ENCODE measurements at places on chromosomes 7 and 10.

DNA sequence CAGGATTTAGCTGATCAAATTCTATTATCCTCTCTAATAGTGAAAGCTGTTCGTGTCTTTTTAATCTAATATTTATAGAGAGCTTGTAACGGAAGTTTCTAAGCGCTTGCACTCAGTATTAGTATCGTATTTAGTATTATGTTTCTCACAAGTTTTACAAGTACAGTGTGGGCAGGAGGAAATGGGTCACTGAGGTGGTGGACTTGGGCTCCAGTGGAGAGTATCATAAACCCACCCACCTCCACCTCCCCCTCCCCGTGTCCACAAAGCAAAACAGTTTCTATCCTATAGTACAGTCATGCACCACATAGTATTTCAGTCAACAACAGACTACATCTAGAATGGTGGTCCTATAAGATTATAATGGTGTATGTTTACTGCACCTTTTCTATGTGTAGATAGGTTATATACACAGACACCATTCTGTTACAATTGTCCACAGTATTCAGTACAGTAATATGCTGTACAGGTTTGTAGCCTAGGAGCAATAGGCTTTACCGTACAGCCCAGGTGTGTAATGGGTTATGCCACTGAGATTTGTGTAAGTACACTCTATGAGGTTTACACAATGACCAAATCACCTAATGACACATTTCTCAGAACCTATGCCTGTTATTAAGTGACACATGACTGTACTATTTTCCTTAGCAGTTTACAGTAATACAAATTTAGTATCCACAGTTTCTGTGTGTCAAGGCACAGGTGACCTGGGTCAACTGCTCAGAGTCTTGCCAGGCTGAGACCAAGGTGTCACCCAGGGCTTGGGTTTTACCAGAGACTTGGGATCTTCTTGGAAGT, 1021.3 kb upstream of the C7orf33 start:
- DNase-seq: no peak

DNA sequence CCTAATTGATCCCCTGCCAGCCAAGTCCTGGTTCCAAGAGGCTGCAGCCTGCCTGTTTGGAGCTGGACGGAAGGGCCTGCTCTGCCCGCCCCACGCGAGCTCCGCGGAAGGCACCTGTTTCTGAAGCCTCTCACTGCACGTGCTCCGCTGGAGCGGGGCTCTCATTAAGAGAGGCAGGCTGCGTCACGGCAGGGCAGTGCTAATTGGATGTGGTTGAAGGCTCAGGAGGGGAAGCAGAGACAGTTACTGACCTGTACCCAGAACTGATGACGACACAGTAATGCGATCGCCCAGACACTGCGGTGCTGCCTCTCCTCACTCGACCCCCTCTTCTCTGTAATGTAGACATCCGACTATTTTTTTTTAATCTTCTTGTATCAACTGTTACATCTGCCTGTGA, 411.1 kb upstream of the MGMT start:
- DNase-seq: no peak

- DNase-seq: no peak
These were observed 830 bp upstream of the BMI1 start for GRCh38 chr10:22319980-22320558.

- DNase-seq: no peak
These were observed 27.3 kb upstream of the SKAP2 start for GRCh38 chr7:26891400-26892350.

GRCh38 chr10:74079028-74079935, 71.3 kb downstream of the AP3M1 start:
- DNase-seq: no peak

GRCh38 chr7:12032146-12032545, 178.9 kb upstream of the TMEM106B start:
- DNase-seq: no peak

GRCh38 chr10:129870961-129871621, 93.0 kb downstream of the EBF3 start:
- DNase-seq: no peak

DNA sequence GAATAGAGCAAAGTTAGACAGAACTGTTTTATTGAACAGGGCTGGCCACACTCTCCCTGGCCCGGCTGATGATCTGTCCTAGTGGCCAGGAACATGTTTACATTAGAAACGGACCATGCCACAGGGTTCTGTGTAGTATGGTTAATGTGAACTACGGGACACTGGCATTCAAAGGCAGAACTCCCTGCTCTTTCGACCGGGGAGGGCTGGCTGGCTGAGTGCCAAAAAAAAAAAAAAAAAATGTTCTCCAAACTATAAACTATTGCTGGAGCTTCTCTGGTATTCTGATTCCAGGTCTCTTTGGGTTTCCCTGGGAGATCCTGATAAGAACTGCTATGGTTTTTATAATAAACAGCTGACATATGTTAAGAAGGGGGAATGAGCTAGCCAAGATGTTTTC, 1262.6 kb upstream of the SORCS1 start:
- DNase-seq: no peak

GRCh38 chr7:32170838-32171237, 100.6 kb upstream of the PDE1C start:
- no peak for DNase-seq

GRCh38 chr10:26455567-26456315, 17.6 kb downstream of the APBB1IP start:
- no peak for DNase-seq

GRCh38 chr10:124174071-124174566, 80.7 kb upstream of the CHST15 start:
- DNase-seq: no peak

DNA sequence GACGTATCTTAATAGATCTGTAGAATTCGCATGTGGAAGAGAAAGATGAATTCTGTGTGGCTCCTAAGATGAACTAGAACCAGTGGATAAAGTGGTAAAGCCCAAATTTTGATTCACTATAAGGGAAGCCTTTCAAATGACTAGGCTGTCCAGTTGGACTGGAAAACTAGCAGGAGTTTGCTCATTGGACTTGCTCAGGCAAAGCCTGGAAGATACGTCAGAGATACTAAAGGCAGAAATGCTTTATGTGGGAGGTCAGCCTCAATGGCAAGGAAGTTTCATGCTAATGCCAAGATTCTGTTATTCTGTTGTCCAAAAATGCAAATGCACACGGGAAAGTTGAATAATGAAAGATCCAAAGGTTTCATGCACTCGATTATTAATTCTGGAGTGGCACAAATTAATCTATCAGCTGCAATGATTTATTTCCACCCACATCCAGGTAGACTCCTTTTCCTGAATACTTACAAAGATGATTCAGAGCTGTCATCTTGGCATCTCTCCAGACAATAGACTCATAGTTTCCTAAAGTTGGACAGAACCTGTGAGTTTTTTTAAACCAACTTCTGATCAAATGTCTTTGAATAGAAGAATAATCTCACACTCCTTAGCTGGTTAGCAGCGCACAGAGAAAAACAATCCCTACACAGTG, 20.5 kb upstream of the PPP1R3C start:
- no peak for DNase-seq

- peak; percentile 22 for DNase-seq
These were observed 197.4 kb downstream of the RNLS start for GRCh38 chr10:88385601-88386203.

DNA sequence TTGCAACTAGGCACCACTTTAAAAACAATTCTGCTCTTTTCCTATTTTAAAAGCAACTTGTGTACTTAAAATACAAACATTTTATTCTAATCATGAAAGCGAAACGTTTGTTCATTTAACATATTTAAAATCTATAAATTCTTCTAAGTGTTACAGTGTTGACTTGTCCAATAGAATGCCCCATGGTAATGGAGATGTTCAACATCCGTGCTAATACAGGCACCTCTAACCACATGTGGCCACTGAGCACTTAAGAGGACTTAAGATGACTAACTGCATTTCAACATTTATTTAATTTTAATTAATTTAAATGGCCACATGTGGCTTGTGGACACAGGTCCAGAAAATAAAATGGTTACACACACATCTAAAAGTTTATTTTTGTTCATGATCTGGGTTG, 115.1 kb downstream of the TPK1 start:
- DNase-seq: no peak

DNA sequence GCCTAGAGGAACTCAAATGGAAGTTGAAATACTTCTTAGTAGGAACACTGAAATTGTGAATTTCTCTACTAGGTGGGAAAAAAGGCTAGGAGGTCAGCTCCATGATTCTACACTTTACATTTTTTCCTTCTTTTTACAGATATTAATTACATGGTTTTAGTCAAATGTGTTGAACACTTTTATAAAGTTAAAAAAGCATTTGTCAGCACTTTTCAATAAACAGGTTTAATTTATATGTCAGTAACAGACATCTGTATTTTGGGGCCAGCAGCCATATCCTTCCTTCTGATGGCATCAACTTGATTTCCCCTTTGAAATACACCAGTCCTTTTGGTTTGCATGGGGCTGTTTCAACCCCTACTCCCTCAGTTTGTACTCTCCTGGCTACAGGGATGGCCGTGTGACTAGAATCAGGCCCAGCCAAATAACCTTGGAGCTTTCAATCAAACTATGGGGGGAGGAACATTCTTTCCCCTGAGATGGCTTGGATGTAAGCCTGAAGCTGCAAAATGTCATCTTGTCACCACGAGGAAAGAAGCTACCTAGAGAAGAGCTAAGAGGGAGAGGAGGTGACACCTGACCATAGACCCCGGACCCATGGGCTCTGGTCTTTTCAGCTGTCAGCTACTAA, 171.0 kb upstream of the NEBL start:
- DNase-seq: no peak

DNA sequence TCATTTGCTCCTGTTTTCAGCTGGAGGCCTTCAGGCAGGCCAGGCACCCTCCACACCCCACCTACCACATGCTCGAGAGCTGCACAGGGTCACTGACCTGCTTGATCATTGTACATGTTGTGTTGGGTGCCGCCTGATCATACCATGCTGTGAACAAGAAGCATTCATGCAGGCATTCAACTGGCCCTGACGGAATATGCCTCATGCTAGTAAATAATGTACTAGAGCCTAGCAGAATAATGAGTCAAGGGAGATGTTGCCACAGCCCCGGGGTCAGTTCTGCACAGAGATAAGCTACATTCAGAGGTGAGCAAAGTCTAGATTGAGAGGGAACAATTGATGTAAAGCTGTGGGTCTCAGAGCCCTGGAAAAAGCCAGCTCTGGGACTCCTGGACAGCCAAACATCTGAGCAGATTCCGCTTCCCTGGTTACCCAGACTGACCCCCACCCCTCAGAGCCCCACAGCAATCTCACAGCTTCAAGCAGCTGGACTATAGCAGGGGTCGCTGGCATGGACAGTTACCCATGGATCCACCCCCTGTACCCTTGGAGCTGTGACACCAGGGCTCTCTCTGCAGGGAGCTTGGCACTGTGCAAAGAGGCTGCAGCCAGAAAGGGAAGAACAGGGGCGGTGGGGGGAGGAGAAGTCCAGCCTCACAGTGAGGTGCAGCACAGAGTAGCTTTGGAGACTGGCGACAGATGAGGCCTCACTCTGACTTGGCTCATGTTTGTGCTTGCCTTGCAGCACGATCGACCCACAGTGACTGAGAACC, 86.6 kb downstream of the FRMPD2 start:
- DNase-seq: no peak

DNA sequence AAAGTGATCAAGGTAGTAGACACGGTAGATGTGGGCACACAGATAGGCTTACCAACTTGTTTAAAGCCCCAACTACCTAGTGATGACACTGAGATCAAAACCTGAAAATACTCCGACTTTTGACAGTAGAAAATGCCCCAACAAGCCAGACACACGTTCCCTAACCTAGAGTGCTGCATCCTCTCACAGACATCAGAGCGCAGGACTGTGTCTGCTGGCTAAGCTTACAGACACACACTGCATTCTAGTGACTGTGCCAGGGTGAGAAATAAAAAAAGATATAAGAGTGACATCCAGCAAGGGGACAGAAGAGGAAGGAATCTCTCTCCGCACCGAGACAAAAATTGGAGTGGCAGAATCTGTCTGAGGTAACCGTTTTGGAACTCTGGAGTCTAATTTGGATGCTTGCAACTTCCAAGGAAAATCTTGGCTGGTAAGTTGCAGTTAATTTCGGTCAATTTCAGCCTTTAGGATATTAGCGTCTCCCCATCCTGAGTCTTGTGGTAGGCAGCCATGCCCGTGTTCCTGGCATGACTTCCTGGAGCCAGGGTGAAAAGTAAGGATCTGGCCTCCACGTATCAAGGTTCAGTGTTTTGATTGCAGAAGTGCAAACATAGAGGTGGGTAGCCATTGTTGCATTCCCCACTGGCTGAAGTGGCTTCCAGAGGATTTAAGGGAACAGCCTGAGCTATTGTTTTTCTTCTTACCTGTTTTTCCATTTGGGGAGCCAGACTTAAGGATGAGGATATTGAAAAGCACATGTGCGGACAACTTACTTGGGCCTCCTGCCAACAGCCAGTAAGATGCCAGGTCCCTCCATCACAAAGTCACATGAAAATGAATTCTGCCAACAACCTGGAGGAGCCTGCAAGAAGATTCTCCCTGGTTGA, 124.1 kb downstream of the SMURF1 start:
- no peak for DNase-seq

Measured in stimulated activated CD4-positive, alpha-beta T cell treated with anti-CD3 and anti-CD28 coated beads, Interleukin-15, amount 100 ng/mL, for 1 hour (primary cell).